Stimulated activated CD4-positive, alpha-beta T cell treated with anti-CD3 and anti-CD28 coated beads, Interleukin-15, amount 100 ng/mL, for 24 hours (primary cell): ENCODE measurements at places on chromosomes 3 and 15.

GRCh38 chr15:31024330-31024729, 32.9 kb upstream of the MTMR10 start:
- no peak for DNase-seq

- no peak for DNase-seq
Measured at GRCh38 chr3:176430244-176431037, 766.8 kb downstream of the TBL1XR1 start.

DNA sequence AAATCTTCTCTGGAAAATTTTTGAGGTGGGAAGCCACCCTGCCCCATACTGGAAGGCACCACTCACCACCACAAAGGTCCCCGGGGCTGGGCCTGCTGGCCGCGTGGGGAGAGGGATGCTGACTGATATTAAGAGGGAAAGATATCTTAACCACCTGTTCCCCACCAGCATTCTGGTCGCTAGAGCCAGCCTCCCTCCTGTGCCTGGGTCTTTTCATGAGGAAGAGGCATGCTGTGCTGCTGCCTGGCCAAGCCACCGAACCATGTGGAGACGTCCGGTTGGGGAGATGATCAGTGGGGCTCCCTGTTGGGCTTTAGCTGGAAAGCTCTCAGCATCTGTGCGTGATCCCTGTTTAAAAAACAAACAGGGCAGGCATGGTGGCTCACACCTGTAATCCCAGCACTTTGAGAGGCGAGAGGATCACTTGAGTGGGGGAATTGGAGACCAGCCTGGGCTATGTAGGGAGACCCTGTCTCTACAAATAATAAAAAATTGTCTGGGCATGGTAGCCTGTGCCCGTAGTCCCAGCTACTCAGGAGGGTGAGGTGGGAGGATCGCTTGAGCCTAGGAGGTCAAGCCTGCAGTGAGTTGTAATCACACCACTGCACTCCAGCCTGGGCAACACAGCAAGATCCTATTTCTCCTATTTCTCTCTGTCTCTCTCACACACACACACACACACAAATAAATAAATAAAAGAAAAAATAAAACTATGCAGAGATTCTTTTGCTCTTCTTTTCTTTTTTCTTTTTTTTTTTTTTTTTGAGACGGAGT, 1.0 kb downstream of the KLHL18 start:
- DNase-seq = peak; percentile 66

GRCh38 chr15:70507772-70508371, 255.5 kb downstream of the UACA start:
- DNase-seq = peak; percentile 57

DNA sequence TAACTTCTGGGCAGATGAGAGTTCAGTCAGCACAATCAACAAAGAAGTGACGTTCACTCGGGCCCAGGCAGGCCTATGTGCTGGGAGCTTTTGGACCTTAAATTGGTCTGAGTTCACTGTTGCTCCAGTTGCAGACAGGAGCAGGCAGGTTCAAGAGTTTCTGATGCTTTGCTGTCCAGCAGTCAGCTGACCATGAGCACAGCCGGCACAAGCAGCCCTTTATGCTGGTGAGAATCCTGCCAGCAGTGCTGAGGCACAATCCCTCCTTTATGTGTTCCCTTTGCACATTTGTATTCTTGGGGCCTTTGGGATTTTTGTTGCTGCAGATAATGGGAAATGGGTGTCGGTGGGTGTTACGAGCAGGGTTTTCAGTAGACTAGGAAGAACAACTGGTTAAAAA, 81.2 kb upstream of the GOLGA8J start:
- no peak for DNase-seq

- no peak for DNase-seq
Measured at GRCh38 chr3:5305684-5305989, 118.1 kb downstream of the EDEM1 start.

GRCh38 chr3:4744405-4745234, 234.6 kb upstream of the BHLHE40 start:
- DNase-seq = no peak

DNA sequence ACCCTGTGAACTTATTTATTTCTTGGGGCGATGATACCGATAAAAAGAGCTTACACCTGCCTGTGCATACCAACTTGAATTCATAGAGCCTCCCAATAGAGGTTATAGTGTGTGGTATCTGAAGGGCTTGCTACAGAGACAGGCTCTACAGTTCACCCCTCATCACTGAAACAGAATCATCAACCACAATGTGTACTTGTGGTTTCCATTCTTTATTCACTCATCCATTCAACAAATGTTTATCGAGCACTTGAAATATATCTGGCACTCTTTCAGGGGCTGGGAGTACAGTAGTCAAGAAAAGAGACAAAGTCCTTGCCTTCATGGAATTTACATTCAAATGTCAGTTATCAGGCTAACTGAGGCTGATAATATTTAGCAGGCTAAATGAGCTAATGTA, 134.4 kb upstream of the SKOR1 start:
- no peak for DNase-seq

- no peak for DNase-seq
Measured at GRCh38 chr15:85036716-85037115, 55.1 kb downstream of the PDE8A start.

GRCh38 chr3:32297366-32297765, 58.9 kb downstream of the CMTM8 start:
- DNase-seq = peak; percentile 56

DNA sequence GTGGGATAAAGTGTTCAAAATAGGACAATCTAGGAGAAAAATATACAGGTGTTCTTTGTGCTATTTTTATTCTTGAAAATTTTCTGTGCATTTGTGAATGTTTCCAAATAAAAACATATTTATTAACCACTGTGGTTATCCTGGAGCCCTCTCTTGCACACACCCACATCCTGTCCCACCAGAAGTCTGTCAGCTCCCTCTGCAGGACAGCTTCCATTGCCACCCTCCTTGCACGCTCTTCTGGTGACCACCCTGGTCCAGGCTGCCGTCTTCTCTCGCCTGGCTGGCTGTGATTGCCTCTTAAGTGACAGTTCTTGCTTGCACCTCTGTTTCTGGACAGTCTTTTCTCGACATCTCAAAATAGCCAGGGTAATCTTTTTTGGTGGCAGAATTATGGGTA, 394.0 kb downstream of the LRTM1 start:
- DNase-seq = no peak
